ENCODE measurements at places on chromosomes 12 and 14.
A peak's percentile ranks its signal among the peaks of the same experiment; 100 is the strongest.

GRCh38 chr14:65062096-65063075 is 39.9 kb downstream of the MAX start:
- DNase-seq = no peak

DNA sequence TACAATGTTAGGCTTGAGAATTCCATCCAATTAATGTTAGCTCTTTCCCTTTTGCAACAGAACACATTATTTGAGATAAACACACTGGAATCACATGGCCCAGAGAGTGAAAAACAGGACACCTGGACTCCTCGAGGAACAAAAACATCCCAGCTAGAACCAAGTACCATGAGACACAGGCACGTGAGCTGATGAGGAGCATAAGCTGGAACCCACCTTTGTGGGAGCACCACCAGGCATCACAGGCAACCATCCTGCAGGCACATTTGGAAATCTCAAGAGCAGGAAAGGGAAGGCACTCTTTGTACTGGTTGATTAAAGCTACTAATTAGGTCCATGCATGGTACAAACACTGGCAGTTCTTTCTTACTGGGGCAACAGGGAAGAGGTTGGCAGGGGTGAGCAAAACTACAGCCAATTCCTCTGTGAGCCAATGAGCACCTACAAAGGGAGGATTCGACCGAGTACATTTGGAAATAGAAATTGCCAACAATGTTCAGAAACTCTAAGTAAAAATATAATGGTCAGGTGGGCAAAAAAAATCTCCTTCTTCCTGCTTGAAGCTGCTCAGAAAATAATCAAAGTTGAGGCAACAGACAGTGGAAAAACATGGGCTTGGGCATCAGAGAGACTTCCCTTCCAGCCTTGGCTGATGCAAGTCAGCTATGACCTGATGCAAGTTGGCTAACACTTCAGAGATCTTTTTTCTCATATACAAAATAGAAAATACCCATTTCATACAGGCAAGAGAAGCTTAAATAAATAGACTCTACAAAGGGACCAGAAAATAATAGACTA is 216.7 kb downstream of the NUAK1 start:
- DNase-seq = no peak

GRCh38 chr14:105171004-105171673 is 2.6 kb upstream of the JAG2 start:
- DNase-seq = no peak

DNA sequence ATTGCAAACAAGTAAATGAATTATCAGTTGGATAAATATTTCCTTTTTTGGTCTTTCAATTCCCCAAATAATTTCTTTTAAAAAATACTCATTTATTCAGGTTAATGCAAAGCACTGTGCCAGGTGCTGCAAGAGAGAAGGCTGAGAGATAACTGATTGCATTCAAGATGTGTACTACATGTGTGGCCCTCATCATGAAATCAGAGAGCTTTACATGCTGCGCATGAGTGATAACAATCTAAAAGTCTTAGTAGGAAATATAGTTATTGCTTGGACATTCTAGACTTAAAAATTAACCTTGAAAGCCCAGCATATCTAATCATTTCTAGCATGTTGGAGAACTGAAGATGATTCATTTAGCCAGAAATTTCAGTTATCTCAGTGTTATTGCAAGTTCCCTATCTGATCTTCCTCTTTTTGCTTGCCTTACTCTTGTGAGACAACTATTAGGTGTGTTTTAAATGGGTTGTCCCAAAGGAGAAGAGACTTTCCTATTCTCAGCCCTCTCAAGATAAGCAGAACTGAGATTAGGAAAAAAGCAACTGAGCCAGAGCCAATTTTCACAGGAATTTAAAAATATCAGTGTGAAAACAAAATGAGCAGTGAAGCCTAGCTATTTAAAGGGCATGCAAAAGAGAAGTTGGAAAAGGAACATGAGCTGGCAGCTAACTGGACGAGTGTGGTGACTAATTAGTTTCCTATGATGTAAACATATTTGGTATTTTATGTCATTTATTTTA is 60.9 kb downstream of the PLEKHA5 start:
- DNase-seq = no peak

DNA sequence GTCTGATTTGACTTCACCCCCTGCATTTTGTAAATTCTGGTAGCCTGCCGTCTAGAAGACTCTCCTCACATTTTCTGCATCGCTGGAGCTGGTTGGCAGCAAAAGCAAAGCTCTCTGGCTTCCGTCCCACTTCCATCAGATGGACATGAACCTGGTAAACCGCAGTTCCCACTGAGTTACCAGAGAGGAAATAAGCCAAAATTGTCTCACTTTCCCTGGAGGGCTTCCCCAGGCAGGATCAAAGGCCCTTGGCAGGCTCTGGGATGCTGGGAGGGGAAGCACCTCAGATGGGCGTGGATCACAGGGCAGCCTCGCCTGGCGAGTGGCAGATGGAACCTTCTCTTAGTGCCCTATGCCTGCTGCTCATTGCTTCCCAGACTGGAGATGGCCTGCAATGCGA is 243.5 kb downstream of the TMEM132C start:
- no peak for DNase-seq

- DNase-seq = no peak
These were observed 44.5 kb downstream of the CORO1C start for GRCh38 chr12:108686780-108687179.

GRCh38 chr12:18549598-18549997 is 188.2 kb downstream of the PLCZ1 start:
- DNase-seq = no peak

GRCh38 chr14:92486881-92487280 is 26.7 kb upstream of the RIN3 start:
- DNase-seq = no peak

GRCh38 chr14:29892327-29892726 is 35.3 kb downstream of the PRKD1 start:
- DNase-seq = no peak

- no peak for DNase-seq
These were observed 294 bp downstream of the SAMD15 start for GRCh38 chr14:77377502-77377844.

DNA sequence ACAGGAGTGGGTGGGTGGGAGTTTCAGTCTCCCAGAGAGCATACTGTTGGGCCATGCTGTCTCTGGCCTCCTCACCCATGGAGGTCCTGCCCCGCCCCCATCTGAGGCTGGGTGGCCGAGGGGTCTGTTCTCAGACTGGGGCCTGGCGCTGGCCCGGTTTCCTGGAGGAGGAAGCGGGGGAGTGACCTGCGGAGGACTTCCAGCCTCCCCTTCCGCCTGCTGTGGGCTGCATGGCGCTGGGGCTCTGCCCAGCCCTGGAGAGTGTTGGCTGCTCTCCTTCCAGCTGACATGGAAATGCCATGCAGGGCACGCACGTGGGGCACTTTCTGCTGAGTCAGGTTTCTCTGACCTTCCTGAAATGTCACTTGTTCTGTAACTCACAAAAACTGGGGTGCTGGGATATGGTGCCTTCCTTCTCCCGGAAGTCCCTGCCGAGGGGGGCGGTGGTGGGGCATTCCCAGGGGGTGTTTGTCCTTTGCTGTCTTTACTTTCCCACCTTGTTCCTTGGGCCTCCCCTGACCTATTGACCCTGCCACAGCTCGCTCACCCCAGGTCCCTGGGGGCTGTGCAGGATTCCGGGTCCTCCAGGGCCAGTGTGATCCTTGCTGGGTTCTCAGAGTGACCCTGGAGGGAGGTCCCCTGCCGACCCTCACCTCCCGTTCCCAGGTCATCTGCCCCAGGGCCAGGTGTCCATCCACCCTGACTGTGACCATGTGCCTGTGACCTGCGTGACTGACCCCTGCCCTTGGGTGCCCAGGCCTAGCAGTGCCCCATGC is 23.6 kb downstream of the PACS2 start:
- no peak for DNase-seq

DNA sequence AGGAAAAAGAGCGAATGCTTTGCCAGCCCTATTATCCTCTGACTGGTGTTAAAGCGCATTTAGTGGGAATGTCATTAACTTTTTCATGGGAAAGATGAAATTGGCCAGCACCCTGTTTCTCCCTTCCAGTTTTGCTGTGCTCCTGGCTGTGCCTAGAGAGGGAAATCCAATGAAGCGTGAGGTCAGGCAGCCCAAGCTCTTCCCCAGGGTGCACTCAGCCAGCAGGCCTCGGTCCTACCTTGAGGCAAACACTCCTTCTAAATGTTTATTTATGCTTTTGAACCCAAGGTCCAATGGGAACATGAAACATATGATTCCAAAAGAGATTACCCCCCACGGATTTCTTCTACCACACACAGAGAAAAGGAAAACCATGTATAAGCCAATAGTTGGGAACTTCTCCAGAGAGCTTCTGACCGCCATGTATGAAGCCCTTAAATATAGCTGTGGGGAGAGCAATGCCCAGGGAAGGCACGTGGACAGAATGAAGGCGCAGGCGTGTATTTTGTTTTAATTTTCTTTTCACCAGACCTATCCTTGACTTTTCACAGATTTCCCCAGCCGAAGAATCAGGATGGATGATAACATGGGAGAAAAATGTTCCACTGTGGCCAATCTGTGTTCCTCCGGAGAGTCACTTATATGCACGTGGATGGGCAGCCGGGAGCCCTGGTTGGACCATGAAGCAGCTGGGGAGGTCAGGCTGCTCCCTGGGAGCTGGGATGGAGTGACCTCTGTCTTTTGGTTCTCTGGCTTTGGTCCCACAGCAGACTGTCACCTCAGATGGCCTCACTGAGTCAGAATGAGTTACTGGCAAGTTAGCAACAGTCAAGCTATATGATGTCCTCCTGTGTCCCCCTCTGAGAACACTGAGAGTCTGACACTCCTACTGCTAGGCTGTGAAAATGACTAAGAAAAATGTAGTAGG is 37.3 kb downstream of the GPR135 start:
- no peak for DNase-seq

- peak; percentile 32 for DNase-seq
These were observed 21.7 kb upstream of the VPS37B start for GRCh38 chr12:122917507-122918121.

- no peak for DNase-seq
These were observed 109.1 kb downstream of the DYRK2 start for GRCh38 chr12:67757651-67758050.

- DNase-seq = no peak
These were observed 304.7 kb downstream of the RMST start for GRCh38 chr12:97767347-97767746.

GRCh38 chr14:91284791-91285548 is 40.5 kb upstream of the GPR68 start:
- no peak for DNase-seq

DNA sequence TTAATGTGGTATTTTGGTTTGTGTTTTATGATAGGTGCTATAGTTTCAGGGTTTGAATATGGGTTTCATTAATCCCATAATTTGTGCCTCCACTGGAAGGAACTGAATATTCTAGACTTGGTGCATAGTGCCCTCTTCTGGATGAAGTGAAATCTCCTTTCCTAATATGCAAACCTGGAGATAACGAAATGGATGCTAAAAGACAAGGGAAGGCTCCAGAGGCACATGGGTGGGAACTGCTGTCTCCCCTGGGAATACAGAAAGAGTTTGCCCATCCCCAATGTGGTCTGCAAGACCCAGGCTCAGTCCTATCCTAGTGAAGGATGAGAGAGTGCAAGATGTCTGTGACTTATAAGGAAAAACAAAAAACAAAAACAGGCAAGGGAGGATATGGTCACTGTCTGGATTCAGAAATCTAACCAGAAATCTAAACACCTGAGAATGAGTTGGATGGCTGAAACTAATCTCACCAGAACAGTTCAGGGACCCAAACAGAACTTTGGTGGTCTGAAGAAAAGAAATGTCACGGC is 142.3 kb upstream of the TMPO start:
- DNase-seq = no peak

GRCh38 chr12:48037267-48037915 is 33.1 kb upstream of the COL2A1 start:
- no peak for DNase-seq

- DNase-seq = no peak
These were observed 14.4 kb downstream of the POLE2 start for GRCh38 chr14:49673586-49673985.

- no peak for DNase-seq
These were observed 14.1 kb downstream of the CYP46A1 start for GRCh38 chr14:99698236-99698635.

DNA sequence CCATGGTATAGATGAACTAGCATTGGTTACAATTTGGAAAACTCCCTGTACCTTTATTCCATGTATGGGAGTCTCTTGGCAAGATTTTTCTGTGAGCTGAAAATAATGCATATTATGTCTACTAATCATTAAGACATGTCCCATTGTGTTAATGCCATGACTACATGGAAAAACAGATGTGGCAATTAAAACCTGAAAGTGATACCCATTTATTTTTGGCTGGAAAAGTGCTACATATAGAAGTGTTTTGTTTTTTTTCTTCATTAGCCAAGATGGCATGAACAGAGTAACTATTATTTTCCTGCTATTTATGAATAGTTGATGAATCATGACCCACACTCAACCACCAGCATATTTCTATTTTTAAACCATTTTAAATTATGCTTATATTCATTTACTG is 58.2 kb downstream of the ALG10B start:
- no peak for DNase-seq

DNA sequence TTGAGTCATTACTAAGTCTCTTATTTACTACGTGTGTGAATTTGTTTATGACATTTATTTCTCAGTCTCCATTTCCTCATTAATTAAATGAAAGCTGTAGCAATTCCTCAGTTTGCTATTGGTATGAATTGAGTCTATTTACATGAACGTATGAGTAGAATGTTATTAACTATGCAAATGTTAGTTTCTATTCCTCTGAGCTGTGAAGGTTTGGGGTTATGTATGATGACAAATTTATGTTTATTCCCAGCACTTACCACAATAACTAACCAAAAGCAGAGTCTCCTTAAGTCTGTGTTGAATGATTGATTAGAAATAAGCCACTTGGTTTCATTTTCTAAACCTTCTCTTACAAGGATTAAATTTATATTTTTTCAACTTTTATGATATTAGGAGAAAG is 1340.9 kb downstream of the FSCB start:
- DNase-seq = no peak

GRCh38 chr12:114949058-114949820 is 265.3 kb upstream of the TBX3 start:
- DNase-seq = no peak

DNA sequence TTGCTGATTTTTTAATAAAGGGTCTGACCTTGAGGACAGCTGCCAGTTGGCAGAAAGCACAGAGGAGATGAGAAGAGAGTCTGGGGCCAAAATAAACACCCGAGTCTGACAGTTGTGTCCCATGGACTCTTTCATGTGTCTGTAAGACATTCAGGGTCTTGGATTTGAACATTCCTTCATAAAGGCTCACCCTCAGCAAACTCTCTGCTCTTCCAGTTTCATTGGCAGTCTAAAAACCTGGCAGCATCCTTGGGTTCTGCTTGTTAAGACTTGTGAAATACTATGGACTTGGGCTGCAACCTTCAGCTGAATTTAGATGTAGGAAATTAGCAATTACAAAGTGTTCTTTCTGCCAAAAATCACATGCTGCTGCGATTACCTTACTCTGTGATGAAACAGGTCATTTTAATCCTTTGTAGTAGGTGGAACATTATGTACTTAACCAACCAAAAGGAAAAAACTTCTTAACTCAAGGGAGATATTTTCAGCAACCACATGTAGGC is 32.0 kb upstream of the LMNTD1 start:
- DNase-seq = no peak

- DNase-seq = no peak
These were observed 11.3 kb upstream of the SCFD1 start for GRCh38 chr14:30610787-30611343.

GRCh38 chr12:132275110-132275531 is 54.3 kb downstream of the GALNT9 start:
- DNase-seq = no peak

GRCh38 chr14:94048691-94049624 is 22.8 kb downstream of the OTUB2 start:
- no peak for DNase-seq
